ENCODE measurements at places on chromosomes 7 and 10.

DNA sequence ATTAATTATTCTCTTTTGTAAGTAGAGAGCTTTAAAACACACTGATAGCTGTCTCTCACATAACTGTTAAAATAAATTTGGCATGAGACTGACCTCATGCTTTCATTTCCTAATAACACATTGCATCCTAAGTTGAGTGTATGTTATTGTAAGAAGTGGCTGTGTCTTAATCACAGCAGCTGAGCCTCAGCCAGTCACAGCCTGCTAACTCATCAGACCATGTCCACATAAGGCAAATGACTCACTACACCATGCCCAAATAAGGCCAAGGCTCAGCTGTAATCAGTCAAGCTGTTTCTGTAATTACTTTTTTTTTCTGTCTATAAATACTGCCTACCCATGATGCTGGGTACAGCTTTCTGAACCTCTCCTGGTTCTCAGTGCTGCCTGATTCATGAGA lies 860.9 kb downstream of the XPNPEP1 start:
- no peak for DNase-seq

- DNase-seq, result no peak
Observed at GRCh38 chr10:86110156-86110786, 256.3 kb downstream of the GRID1 start.

DNA sequence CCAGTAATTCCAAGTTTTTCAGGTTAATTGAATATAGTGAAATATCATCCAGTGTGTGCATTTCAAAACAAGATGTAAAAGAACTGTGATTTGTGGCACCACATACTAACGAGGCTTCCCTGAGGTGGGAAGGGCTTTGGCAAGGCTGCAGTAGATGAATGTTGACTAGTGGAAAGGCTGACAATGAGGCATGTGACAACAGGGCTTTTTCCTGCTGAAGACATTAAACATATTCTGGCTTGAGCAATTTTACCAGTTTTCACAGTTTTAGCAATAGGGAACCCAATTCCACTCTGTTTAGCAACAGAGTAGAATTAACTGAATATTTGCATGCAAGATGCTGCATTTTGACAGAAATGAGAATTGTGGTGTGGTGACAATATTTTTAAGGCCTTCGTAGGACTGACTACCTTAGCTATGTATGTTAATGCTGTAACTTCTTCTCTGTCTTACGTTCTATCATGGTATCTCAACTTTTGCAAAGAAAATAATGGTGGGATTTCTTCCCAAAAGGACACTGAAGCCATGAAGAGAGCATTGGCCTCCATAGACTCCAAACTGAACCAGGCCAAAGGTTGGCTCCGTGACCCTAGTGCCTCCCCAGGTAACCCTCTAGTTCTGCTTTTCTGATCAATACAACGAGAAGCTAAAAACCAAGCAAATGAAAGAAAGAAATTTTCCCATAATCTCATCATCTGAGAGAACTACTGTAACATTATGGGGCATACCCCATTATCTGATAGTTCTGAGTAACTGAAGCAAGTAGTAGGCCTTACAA lies 68.5 kb downstream of the AP3M1 start:
- no peak for DNase-seq

DNA sequence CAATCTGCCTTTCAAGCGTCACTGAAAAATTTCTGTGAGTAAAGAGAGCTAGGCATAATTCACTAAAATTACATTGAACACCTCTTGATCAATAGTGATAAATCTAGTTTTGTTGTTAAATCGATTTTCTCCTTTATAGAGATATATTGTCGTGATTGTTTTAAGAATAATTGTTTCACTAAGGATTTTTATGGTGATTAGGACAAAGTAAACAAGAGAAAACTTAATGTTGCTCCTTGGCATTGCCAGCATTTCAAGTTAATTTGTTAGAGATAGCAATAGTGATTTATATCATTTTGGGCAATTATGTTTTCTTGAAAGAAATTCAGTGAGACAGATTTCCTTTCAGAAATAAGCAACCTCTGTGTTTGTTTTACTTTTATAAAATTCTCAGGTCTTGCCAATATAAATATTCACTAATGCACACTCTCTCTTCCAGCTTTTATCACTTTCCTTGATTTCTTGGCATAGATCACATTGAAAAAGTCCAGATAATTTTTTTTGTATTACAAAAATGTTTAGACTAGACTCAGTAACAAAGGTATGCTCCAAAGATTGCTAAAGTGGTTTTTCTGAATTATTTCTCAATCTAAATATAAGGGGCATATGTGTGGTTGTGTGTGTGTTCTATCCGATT lies 538.7 kb downstream of the TFEC start:
- no peak for DNase-seq

DNA sequence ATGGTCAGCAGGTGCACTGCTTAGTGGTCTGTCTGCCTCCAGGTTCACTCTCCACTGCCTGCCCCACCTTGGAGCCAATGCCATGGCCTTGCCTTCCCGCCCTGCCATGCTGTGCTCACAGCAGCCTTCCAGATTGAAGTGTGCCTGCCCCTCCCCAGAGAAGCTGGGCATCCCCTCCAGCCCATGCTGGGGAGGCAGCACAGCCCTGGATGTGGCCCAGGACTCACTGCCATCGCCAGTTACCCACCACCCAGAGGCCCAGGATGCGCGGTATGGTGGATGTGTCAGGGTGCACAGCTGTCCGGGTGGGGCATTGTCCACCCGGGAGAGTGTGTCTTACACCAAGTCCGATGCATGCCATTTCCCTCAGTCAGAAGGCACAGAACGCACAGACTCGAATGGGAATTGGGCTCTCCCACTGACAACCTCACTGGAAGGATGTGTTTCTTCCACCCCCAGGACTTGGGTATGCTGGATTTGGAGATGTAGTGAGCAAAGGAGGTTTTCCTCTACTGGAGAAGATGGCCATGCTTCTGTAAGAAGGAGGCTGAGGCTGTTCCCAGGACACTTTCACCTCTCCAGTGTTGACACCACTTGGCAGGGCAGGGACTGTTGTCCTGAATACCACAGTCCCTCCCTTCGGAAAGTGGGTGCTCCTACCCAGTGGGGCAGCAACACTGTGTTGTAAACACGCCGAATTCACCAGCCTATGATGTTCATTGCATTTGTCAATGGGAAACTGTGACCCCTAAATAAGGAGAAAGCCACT lies 122.0 kb downstream of the ADARB2 start:
- DNase-seq, result no peak

- DNase-seq, result no peak
Observed at GRCh38 chr7:8391353-8392062, 41.9 kb upstream of the NXPH1 start.

- DNase-seq, result no peak
Observed at GRCh38 chr10:60643874-60644273, 134.4 kb upstream of the CDK1 start.

- DNase-seq, result no peak
Observed at GRCh38 chr7:7583731-7584130, 17.0 kb downstream of the MIOS start.

GRCh38 chr10:13842117-13842516 lies 255.4 kb downstream of the PRPF18 start:
- DNase-seq, result no peak

GRCh38 chr7:106729720-106730385 lies 68.9 kb upstream of the CCDC71L start:
- no peak for DNase-seq

DNA sequence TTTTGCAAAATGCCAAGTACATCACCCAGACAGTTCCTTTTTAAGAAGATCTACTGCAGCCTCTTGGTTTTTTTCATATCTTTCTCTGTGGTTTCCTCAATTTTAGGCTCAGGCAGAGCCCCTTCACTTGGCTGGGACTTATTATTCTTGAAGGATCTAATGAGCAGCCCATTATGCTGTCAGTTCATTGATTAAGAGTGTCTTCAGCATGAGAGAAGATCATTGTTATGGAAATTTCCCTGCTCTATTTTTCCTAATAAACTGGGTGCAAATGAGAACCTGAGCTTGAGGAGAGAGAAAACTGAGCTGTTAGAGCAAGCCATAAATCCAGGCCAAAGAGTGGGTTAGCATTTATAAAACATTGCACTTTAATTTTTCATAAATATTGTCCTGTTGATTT lies 146.5 kb downstream of the SEC23IP start:
- no peak for DNase-seq

All from HuH-7.5 (cell line).